Endodermal cell (in vitro differentiated cells): ENCODE measurements at places on chromosomes 12 and 14. TPM values are rescaled to one million over a fixed set of nuclear protein-coding genes. Genes with fewer than 3 reads are reported as not detected.

NYNRIN gene
- 19.5 to 28.8 TPM (median 20.7 TPM) in 3 replicates for total RNA-seq

LRRK2 gene
- 0.66 and 1.2 TPM in 2 replicates for total RNA-seq

DNA sequence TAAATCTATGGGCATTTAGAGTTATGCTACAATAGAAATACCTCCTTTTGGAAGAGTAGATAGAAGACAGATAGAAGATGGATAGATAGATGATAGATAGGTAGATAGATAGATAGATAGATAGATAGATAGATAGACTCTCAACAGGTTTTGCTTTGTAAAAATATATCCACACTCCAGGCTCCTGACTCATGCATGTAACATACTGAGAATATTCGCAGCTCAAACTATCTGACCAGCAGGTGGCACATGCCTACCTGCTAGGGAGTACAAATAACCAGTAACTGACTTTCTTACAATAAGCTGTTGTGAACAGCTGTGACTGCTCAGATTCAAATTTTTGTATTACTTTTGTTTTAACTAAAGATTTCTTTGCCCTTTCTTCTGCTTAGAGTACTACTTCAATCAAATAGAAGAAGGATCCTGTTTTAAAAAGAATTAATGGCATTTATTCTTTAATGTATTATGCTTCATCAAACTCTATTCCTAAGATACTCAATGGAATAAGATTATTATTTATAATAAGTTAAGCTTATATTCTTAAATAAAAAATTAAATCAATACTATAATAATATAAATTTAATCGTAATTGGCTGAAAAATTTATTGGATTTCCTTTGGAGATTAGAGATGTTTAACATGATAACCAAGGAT lies 15.8 kb upstream of the CPNE8 start:
- peak; percentile 89 for DNase-seq
- H3K27ac ChIP-seq: no peak overlapping the region
- no peaks in the 10 kb centered on the region for H3K27me3 ChIP-seq
- H3K4me3 ChIP-seq: no peak overlapping the region

DNA sequence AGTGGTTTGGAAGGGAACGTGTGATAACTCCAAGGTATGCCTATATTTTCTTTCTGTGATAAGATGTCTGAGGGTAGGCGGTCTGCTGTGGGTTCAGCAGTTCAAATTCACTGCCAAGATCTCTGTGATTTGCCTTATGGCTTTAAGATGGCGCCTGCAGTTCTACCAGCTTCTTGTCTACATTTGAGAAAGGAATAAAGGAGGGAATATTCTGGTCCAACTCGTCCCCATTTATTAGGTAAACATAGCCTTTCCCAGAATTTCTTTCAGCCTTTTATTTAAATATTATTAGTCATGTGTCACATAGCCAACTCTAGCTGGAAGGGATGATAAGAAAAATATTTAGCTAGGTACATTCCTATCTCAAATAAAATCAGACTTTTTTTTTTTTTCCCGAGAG lies 48.8 kb downstream of the KCNJ8 start:
- H3K27me3 ChIP-seq: peaks cover 7% of the 10 kb centered on the region
- H3K36me3 ChIP-seq: no peaks in the 10 kb centered on the region
- H3K4me1 ChIP-seq: no peaks in the 10 kb centered on the region
- no peak for DNase-seq
- H3K27ac ChIP-seq: no peak overlapping the region

- peak; percentile 98 for DNase-seq
- H3K4me3 ChIP-seq: peak within 1 kb of the TSS; percentile 93
- peak within 1 kb of the TSS; percentile 9 for H3K27ac ChIP-seq
- H3K36me3 ChIP-seq: peaks cover 6% of the 10 kb centered on the region
- H3K4me1 ChIP-seq: no peaks in the 10 kb centered on the region
- no peaks in the 10 kb centered on the region for H3K27me3 ChIP-seq
Measured at GRCh38 chr12:96906849-96907670, at the start of gene NEDD1. TSS of gene NEDD1 (plus strand) at chr12:96907257. CDS start at chr12:96909760, 2,503 bp downstream.
